ENCODE measurements at places on chromosomes 16 and 17.

DNA sequence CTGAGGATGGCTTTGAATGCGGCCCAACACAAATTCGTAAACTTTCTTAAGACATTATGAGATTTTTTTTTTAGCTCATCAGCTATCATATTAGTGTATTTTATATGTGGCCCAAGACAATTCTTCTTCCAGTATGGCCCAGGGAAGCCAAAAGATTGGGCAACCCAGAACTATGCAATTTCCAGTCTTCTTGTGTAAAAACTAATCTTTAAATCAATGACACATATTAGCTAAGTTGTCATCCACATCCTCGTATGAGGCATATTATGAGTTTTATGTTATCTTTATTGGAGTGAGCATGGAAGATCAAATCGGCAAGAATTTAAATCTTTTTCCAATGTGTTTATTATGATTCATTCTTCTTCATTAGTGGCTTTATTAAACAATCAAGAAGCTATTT lies 198.6 kb upstream of the HSBP1 start:
- H3K27me3 ChIP-seq: no peaks in the 10 kb centered on the region
- no peak for DNase-seq
- no peak overlapping the region for H3K4me3 ChIP-seq

DNA sequence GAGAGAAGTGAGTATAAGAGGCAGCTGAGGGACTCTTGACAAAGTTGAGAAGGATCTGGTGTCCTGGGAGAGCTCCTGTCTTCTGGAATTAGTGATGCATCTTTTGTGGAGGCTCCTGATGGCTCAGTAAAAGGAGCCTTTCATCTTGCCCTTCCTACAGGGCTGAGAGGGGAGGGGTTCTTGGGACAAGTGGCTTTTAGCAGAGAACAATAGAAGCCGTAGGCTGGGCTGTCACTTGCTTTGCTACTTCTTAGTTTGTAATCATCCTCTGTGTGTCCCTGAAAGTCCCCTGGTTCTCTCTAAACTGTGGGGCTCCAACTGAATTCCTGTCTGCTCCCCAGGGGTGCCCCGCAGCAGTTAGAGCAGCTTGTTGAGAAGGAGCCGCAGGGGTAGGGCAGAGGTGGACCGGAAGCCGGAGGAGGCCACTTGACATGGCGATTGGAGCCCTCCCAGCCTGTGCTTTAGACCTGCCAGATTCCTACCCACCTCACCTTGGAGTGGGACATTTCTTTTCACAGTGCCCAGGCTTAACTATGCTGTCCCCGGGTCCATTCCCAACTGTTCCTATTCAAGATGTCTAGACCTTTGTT lies 85.1 kb downstream of the PRKCA start:
- DNase-seq: no peak
- H3K4me1 ChIP-seq: peaks cover 14% of the 10 kb centered on the region
- no peaks in the 10 kb centered on the region for H3K27me3 ChIP-seq
- no peak overlapping the region for H3K4me3 ChIP-seq
- peak overlapping the region; percentile 11 for H3K27ac ChIP-seq

- no peak overlapping the region for H3K4me3 ChIP-seq
- DNase-seq: no peak
- no peaks in the 10 kb centered on the region for H3K27me3 ChIP-seq
- no peaks in the 10 kb centered on the region for H3K4me1 ChIP-seq
Measured at GRCh38 chr16:89983536-89983935, 35.0 kb downstream of the DEF8 start.

- H3K27me3 ChIP-seq: no peaks in the 10 kb centered on the region
- no peaks in the 10 kb centered on the region for H3K4me1 ChIP-seq
- no peak overlapping the region for H3K27ac ChIP-seq
- DNase-seq: no peak
- no peaks in the 10 kb centered on the region for H3K36me3 ChIP-seq
Measured at GRCh38 chr16:23962001-23962400, 126.2 kb downstream of the PRKCB start.

DNA sequence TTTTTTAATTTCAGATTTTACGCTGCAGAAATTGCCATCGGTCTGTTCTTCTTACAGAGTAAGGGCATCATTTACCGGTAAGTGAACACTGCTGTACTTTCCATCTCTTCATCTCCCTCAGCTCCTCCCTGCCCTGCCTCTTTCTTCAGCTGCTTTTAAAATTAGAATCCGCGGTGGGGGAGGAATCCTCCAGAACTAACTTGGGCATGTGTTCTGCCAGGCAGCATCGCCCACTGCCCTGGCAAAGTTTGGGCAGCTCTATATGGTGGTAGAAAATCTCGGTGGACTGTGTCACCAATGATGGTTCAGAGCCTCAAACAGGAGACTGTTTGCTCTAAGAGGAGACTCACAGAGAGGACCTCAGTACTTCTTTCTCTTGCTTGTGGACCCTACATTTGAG lies 81.6 kb upstream of the CACNG3 start:
- no peaks in the 10 kb centered on the region for H3K27me3 ChIP-seq
- no peak for DNase-seq
- H3K36me3 ChIP-seq: no peaks in the 10 kb centered on the region
- no peak overlapping the region for H3K27ac ChIP-seq
- H3K4me1 ChIP-seq: no peaks in the 10 kb centered on the region
- H3K4me3 ChIP-seq: no peak overlapping the region

DNA sequence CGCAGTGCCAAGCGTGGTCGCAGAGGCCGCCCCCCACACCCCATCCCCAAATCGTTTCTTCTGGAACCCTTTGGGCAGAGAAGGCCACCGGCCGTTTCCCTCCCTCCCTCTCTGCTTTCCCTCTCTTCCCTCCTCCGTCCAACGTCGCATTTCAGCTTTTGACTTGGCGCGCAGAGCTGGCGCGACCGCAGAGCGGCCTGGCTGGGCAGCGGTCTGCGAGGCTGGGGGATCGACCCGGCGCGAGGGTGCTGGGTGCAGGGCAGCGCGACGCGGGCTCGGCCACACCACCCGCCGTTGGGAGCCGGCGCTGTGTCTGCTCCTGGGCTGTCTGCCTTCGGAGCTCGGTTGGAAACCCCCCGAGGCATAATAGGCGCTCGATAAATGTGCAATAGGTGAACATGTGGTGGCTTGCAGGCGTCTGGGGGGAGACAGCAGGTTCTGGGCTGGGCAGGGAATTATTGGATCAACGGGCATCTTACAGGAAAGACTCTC lies 2.8 kb upstream of the NTN3 start:
- no peaks in the 10 kb centered on the region for H3K27me3 ChIP-seq
- H3K4me3 ChIP-seq: peak overlapping the region; percentile 10
- no peak for DNase-seq
- H3K27ac ChIP-seq: no peak overlapping the region
- H3K4me1 ChIP-seq: no peaks in the 10 kb centered on the region

DNA sequence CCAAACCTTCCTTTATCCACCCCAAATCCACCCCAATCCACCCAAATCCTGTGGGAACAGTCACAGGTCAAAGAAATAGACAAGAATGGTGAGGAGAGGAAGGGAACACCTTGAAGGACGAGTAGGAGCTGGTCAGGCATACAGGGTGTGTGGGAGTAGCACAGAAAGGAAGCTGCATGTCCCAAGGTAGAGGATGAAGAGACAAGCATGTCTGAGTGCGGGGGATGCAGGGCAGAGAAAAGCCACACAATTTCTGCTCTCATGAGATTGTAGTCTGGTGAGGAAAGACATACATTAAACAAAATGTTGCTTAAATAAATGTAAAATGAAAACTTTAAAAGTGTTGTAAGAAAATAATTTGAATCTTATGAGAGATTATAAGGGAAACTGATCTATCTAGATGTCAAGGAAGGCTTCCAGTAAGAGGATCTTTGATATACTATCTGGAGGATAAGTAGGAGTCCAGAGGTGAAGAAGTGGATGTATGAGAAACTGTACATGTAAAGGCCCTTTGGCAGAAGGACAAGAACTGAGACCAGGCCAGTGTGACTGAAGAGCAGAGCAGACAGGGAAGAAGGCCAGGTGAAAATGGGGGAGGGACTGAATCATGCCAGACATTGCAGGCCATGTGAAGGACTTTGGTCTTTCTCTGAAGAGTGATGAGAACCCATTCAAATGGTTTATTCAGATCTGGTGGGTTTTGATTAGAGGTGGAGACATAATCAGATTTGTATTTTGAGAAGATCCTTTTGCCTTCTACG lies 18.6 kb downstream of the TMEM98 start:
- peaks cover 18% of the 10 kb centered on the region for H3K4me1 ChIP-seq
- no peaks in the 10 kb centered on the region for H3K36me3 ChIP-seq
- peak; percentile 49 for DNase-seq

GRCh38 chr17:79612468-79613194 lies 1.8 kb upstream of the RBFOX3 start:
- H3K27me3 ChIP-seq: no peaks in the 10 kb centered on the region
- H3K4me3 ChIP-seq: no peak overlapping the region
- no peaks in the 10 kb centered on the region for H3K36me3 ChIP-seq
- no peak overlapping the region for H3K27ac ChIP-seq
- DNase-seq: peak; percentile 30

DNA sequence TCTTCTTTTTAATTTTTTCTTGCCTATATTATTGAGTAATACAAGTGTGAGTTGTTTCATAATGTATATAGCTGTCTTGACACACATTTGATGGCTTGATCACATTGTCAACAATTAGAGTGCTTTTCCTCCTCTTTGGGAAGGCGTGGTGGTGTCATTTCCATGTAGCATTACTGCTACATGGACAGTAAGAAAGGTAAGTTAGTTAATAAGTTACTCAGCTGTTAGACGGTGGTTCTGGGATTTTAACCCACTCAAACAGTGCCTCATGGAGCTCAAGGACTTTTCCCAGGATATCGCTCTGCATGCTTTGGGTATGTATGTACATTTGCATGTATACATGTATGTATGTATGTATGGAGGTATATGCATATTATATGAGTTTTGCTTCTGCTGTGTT lies 94.6 kb downstream of the HAPSTR1 start:
- H3K4me1 ChIP-seq: no peaks in the 10 kb centered on the region
- DNase-seq: no peak
- no peaks in the 10 kb centered on the region for H3K27me3 ChIP-seq
- H3K36me3 ChIP-seq: no peaks in the 10 kb centered on the region
- no peak overlapping the region for H3K27ac ChIP-seq

GRCh38 chr17:381941-382643 lies 29.5 kb upstream of the RPH3AL start:
- peaks cover 19% of the 10 kb centered on the region for H3K4me1 ChIP-seq
- no peaks in the 10 kb centered on the region for H3K27me3 ChIP-seq
- no peak overlapping the region for H3K4me3 ChIP-seq
- DNase-seq: no peak
- no peaks in the 10 kb centered on the region for H3K36me3 ChIP-seq

DNA sequence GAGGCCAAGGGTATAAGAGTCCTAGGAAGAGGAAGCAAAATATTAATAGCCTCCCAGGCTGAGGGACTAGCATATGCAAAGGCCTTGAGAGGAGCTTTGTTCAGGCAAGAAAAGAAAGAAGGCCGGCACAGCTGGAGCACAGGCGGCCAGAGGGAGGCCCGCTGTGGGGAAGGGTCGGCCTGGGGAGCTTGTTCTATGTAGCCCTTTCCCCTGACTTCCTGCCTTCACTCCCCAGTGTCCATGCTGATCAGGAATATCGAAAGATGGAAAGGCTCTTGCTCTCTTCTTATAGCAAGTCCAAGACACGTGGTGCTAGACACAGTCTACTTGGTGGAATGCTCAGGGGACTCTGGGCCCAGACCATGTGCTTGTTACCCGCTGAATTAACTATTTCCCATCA lies 27.4 kb upstream of the HAS3 start:
- no peak overlapping the region for H3K27ac ChIP-seq
- H3K36me3 ChIP-seq: no peaks in the 10 kb centered on the region
- no peaks in the 10 kb centered on the region for H3K4me1 ChIP-seq
- H3K27me3 ChIP-seq: no peaks in the 10 kb centered on the region
- no peak for DNase-seq

DNA sequence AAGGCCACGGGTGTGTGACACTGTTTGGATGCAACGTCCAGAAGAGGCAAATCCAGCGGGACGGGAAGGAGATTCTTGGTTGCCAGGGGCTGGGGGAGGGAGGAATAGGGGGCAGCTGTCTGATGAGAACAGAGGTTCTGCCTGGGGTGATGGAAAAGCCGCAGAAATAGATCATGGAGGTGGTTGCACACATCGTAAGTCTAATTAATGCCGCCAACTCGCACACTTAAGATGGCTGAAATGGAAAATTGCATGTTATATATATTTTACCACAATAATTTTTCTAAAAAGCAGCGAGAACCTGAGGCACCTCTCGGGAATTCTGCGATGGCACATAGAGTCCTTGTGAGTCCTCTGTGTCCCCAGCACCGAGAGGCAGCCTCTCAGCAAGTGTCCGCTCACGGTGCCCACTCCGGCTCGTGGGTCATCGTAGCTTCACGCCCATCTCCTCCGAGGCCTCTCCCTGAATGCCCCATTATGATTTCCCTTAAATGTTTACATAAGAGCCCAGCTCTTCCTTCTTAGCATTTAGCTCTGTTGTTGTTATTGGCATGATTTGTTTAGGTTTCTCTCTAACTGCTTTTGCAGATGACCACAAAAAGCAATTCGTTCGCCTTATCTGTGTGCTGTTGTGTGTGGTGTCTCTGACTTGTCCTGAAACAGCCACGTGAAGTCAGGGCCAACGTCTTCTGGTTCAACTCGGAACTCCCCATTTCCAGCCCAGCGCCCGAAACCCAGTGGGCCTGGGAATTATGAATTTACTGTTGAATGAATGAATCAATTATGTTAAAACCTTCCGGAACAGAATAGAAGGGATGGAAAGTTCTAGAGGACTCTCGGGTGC lies 7.7 kb downstream of the WFDC1 start:
- no peak overlapping the region for H3K27ac ChIP-seq
- no peak overlapping the region for H3K4me3 ChIP-seq
- H3K4me1 ChIP-seq: no peaks in the 10 kb centered on the region
- H3K27me3 ChIP-seq: no peaks in the 10 kb centered on the region
- no peak for DNase-seq
- H3K36me3 ChIP-seq: no peaks in the 10 kb centered on the region

DNA sequence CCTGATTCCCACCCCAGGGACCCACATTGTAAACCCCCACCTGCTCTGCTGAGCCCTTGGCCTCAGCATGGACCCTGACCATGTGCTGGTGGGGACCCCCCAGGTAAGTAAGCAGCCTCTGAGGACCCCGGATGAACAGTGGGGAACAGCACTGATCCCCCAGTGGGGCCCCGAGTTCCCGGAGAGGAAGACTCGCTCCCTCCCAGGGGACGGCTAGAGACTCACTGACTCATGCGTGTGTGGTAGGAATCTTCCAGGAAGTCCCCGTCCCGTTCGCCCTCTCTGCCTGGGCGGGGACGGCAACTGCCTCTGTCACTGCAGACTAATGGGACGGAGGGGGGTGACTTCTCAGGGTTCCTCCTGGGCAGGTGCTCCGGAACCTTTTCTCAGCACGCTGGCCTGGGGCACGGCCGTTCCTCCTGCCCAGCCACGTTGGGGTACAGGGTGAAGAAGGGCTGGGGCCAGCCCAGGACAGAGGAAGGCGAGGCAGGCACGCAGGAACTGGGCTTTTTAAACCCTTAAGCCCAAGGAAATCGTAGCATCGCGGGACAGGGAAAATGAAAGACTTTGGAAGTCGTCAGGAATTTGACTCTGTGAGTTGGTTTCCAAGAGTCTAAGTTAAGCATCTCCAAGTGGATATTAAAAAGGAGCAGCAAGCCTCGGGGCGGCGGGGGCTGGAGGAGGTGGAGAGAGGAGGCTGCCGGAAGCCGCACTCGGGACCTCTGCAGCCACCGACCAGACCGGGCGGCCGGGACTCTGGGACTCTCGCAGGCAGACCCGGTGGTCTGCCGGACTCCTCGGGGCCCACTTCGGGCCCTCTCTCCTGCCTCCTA lies 178.7 kb downstream of the SEC14L1 start:
- peak; percentile 64 for DNase-seq
- no peaks in the 10 kb centered on the region for H3K27me3 ChIP-seq
- H3K27ac ChIP-seq: peak overlapping the region; percentile 63
- H3K4me1 ChIP-seq: no peaks in the 10 kb centered on the region
- no peak overlapping the region for H3K4me3 ChIP-seq
